WTC11 (cell line): ENCODE measurements at places on chromosomes 1 and 21.

DNA sequence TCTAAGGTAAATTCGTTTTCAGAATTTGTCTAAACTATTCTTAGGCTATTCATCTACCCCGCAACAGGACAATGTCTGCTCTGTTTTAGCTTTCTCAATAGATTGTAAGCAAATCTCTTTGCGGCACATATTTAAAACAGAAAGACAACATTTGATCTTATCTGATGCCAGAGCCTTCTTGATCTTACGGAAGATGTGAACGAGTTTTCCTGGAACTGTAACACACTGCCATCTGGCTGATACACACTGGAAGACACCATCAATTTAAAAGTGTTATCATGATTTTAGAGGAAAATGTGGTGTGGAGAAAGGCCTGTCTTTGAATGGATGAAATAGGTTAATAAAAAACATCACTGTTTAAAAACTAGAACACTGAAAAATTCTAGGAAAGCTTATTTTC is 36.1 kb downstream of the COA6 start:
- DNase-seq, result no peak

DNA sequence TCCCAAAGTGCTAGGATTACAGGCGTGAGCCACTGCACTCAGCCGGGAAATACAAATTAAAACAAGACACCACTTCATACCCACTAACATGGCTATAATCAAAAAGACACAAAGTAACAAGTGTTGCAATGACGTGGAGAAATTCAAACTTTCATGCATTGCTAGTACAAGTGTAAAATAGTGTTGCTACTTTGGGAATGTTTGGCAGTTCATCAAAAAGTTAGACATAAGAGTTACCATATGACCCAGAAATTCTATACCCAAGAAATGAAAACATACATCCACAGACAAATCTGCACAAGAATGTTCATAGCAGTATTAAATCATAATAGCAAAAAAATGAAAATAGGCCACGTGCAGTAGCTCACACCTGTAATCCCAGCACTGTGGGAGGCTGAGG is 16.4 kb downstream of the FOXJ3 start:
- DNase-seq, result no peak

DNA sequence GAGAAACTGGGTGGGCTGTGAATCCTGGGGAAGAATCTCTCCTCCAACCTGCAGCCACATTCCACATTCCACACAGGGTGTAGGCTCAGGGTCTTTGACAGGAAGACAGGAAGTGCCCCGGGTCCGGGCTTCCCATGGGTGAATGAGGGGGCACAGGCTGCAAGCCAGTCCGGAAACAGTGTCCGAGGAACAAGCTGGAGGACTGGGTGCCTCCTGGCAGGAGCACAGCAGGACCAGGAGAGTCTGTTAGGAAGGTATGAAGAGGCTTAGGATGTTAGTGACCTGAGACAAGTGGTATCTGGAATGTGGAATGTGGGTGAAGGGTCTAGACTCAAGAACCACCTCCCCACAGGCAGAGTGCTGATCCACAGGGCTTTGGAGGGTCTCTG is 121.0 kb upstream of the CD34 start:
- DNase-seq, result no peak

GRCh38 chr1:60918867-60919266 is 163.5 kb upstream of the NFIA start:
- DNase-seq, result no peak

- DNase-seq, result no peak
Observed at GRCh38 chr1:3773572-3774275, 1.2 kb downstream of the SMIM1 start.

GRCh38 chr1:74534241-74534640 is 21.8 kb upstream of the LRRC53 start:
- no peak for DNase-seq

- DNase-seq, result no peak
Observed at GRCh38 chr1:172351346-172351745, 69.1 kb upstream of the C1orf105 start.

DNA sequence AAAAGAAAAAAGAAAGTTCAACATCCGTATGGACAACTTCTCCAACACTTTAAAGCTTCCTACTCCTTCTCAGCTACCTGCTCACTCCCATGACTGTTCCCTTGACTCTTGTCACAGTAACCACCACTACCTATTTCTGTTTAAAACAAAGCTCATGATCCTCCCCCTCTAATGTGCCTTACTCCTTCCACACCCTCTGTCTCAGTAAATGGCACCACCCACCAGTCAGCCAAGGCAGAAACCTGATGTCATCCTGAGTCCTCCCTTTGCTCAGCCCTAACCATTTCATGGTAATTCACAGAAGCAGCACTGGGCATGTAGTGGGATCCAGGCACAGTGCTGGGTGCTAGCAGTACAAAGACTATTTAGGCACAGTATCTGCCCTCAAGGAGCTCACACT is 63.0 kb upstream of the PPM1J start:
- no peak for DNase-seq

- DNase-seq, result no peak
Observed at GRCh38 chr1:157482174-157482573, 70.1 kb downstream of the FCRL5 start.

DNA sequence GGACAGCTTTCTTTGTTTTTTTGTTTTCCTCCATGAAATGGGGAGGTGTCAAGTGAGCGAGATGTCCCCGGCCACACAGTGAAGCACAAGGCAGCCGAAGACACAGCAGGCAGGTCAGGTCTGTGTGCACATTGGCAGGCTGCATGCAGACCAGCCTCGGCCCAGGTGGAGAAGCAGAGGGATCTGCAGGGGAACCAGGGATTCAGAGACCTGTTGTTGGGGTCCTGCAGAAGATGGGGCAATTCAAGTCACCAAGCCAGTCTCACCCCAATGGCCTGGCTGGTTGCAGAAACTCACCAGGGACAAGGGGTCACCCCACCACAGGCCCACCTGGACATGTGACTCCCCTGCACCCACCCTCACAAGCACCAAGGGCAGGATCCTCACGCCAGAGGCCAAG is 4.0 kb upstream of the ABCG1 start:
- DNase-seq, result no peak

DNA sequence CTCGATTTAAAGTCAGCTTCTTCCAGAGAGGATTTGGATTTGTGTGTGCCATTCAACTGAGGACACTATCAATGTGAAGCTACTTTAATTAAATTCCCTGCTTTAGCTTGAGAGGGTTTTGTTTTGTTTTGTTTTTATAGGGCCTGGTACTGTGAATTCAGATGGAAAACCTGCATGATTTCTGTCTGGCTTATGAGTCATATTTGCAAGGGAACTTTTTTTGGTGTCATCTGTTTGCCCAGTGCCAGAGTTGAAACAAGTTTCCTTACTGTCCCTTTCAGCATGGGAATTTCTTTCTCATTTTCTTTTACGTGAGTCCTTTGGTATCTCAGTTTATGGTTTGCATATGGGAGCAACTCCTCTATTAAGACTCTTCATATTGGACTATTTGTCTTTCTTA is 194.6 kb downstream of the GREM2 start:
- DNase-seq, result no peak

DNA sequence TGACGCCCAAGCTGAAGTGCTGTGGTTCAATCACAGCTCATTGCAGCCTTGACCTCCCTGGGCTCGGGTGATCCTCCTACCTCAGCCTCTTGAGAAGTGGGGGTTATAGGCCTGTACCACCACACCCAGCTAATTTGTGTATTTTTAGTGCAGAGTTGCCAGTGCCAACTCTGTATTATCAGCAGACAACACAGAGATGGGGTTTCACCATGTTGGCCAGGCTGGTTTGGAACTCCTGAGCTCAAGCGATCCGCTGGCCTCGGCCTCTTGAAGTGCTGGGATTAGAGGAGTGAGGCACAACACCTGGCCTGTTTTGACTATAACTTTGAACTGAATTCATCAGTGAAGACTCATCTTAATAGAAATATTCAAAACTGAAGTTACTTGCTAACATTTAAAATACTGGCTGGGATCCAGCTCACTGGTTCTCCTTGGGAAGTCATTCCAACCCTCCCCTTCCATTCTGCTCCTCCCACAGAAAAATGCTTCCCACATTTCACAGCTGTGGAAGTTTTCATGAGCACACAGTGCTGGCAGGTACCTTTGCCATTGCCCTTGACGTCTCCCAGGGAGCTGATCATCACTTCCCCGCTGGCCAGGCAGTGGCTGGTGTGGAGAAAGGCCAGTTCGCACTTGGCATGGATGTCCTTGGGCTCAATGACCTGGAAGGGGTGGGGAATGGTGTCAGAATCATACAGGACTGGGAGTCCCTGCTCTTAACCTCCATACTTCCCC is 4.7 kb downstream of the SELENBP1 start:
- DNase-seq, result no peak

GRCh38 chr1:27267153-27267552 is 32.7 kb downstream of the WDTC1 start:
- no peak for DNase-seq

DNA sequence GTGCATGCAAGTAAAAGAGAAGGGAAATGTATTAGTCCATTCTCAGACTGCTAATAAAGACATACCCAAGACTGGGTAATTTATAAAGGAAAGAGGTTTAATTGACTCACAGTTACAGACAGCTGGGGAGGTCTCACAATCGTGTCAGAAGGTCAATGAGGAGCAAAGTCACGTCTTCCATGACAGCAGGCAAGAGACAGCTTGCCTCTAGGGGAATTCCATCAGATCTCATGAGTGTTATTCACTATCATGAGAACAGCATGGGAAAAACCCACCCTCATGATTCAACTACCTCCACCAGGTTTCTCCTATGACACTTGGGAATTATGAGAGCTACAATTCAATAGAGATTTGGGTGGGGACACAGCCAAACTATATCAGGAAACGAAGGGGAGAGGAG is 8.1 kb downstream of the KRTAP21-3 start:
- no peak for DNase-seq

DNA sequence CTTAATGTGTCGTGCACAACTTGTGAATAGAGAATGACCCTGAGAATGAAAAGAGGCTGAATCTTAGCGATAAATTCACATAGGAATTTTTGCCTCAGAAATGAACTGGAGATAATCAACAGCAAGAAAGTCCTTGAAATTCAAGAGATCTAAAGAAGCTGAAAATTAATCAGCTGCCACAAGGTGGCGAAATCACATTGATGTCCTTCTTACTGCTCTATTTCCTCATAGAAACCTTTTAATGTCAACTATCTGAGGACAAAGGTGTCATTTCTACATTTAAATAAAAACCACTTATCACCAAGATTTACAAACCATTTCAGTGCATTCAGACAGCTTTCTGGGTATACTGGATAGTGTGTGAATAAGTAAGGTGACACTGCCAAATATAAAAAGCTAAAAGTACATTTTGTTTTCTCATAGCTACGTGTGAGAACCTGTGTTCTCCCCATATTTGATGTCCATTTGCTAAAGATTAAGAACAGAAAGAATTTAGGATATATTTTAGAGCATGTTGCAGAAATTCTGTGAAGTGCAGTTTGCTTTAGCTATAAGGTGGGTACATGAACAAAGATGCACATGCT is 485.3 kb upstream of the PTBP2 start:
- peak; percentile 14 for DNase-seq

DNA sequence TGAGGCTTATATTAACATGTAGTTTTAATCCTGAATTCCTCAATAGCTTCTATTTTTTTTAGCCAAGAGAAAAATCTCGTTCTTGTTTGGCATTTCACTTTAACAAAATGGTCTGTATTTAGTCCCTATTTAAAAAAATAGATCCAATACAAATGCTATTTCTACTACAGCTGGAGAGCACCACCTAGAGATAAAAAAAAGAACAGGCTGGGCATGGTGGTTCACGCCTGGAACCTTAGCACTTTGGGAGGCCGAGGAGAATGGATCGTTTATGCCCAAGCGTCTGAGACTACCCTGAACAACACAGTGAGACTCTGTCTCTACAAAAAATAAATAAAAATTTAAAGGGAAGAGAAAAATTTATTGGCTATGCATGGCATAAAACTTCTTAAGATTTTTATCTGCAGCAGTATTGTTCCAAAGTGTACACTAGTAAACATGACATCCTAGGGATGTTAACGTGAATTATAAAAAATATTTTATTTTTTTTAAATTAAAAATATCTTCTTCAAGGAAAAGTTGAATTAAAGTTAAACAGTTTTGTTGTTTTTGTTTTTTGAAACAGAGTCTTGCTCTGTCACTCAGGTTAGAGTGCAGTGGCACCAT is 4.4 kb downstream of the ST7L start:
- no peak for DNase-seq

DNA sequence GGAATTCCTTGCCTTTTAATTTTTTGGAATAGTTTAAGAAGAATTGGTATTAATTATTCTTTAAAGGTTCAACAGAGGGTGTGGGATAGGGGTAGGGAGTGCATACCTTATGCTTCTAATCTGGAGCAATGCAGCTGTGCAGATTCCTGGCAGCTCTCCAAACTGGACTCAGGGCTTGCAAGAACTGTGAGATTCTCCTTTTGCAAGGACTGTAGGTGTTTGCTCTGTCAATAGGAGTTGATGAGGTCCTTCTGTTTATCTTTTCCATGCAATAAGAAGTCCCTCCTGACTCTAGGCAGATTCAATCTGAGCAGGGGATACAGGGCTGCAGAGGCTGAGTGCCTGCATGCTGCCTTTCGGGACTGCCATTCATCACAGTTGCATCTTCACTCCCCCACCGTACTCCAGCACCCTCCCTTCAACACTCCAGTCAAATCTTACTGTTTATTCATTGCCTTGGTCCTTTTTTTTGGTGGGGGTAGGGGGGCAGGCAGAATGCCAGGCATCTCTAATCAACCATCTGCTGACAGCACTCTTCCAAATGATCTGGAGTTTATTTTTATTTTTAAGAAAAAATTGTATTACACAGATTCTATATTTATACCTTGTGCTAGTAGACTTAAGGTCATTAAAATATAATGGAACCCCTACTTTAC is 122.3 kb downstream of the DISC1 start:
- no peak for DNase-seq

DNA sequence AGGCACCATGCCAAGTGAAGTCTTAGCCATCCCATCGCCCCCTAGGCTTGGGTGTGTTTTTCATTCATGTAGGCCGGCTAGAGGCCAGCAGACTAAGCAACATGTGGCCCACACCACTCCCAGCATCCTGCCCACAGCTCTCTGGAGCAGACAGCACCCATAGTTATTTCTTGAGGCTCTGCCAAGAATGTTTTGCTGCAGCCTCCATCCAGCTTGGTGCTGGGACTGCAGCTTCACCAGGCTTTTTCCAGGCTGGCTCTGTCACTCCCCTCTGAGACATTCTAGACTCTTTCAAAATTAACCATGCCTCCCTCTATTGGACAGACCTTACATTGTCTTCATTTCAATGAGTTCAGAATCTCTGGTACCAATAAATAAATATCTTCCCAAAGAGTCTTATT is 104.2 kb downstream of the DUSP10 start:
- no peak for DNase-seq

DNA sequence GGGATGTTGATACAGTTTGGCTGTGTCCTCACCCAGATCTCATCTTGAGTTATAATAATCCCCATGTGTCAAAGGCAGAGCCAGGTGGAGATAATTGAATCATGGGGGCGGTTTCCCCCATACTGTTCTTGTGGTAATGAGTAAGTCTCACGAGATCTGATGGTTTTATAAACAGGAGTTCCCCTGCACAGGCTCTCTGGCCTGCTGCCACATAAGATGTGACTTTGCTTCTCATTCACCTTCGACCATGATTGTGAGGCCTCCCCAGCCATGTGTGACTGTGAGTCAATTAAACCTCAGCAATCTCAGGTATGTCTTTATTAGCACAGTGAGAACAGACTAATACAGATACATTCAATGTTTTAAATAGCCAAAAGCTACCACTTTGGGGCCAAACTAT is 41.1 kb downstream of the SLC35F3 start:
- DNase-seq, result no peak

- DNase-seq, result no peak
Observed at GRCh38 chr1:244302876-244303609, 148.7 kb downstream of the ADSS2 start.
